Stimulated activated CD4-positive, alpha-beta T cell treated with anti-CD3 and anti-CD28 coated beads, Interleukin-15, amount 100 ng/mL, for 1 hour (primary cell): ENCODE measurements at places on chromosomes 2 and 18.

DNA sequence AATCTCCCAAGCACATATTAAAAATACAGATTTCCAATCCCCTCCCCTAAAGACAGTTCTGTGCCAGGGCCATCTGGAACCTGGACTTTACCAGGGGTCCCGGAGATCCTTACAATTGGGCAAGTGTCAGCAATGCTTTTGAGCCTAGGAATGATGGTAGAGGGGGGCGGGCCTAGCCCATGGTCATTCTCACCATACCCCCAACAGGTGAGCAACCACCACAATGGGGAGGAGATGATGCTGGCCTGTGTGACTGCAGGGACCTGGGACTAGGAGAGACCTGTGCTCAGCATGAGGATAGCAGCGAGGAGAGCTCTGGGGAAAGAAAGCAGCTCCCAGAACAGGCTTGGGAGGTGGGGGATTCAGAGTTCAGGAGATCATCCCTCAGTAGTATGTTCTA lies 13.9 kb upstream of the ASAP2 start:
- DNase-seq, result no peak

DNA sequence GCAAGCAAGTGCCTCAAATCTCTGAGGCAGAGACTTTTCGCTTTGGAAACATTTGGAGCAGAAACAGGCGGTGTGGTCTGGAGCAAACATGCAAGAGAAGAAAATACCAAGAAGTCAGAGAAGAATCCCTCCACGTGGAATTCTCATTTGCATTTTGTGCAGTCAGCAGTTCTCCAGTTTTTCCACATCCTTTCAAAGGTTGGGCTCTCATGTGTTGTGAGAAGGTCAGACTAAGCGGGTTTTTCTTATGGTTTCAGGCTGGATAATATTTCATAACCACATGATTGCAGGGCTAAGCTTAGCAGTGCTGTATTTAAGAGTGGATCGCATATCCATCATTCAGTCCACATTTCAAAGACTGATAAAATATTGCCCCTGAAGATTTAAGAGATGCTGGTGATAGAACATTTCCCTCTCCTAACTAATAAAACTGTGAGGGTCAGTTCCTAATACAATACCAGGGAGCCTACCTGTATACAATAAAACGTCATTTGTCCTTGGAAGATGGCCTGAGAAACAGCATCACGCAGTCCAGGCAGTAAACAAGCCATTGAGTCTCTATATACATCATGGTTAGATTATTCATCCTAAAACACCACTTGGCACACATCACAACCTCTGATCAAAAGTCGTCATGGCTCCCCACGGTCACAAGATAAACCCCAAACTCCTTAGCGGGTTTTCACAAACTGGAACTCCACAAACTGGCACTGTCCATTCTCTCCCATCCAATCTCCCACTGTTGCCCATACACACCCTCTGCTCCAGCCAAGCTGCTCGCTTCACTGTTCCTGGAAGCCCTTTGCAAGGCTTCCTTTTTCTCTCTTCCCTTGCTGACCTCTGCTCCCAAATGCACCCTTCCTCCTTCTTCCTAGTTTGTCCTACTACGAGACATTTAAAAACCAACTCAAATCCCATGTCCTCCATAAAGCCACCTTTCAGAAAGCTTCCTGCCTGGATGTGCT lies 31.5 kb downstream of the ANKRD44 start:
- no peak for DNase-seq

DNA sequence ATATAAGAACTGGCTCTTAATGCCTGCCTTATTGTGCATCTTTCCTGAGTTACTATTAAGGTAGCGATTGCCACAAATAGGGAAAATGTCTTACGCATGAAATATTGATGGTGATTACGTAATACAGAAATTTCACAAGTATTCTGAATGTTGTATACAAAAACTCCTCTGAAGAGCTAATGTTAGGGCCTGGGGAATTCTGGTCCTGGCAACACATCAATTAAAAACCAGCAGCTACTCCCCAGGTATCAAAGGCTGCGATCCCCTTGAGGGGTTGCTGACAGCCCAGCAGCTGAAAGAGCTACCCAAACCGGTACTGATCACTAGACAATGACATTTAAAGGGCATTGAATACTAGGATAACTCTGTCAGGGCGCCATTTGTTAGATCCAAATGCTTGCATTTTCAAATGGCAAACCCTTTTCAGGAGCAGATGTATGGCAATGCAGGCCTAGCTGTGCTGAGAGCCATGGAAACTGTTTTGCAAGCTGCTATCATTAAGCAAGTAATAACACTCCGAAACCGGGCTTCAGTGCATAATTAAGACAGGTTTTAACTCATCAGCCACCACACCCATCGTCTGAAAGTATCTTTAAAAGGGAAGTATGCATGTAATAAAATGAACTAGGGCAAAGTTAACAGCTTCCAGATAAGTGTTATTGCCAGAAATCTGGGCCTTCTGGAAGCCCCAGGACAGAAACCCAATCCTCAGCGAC lies 78.4 kb downstream of the CLHC1 start:
- no peak for DNase-seq

- DNase-seq, result no peak
Observed at GRCh38 chr18:71939483-71939882, 604.7 kb downstream of the CBLN2 start.

DNA sequence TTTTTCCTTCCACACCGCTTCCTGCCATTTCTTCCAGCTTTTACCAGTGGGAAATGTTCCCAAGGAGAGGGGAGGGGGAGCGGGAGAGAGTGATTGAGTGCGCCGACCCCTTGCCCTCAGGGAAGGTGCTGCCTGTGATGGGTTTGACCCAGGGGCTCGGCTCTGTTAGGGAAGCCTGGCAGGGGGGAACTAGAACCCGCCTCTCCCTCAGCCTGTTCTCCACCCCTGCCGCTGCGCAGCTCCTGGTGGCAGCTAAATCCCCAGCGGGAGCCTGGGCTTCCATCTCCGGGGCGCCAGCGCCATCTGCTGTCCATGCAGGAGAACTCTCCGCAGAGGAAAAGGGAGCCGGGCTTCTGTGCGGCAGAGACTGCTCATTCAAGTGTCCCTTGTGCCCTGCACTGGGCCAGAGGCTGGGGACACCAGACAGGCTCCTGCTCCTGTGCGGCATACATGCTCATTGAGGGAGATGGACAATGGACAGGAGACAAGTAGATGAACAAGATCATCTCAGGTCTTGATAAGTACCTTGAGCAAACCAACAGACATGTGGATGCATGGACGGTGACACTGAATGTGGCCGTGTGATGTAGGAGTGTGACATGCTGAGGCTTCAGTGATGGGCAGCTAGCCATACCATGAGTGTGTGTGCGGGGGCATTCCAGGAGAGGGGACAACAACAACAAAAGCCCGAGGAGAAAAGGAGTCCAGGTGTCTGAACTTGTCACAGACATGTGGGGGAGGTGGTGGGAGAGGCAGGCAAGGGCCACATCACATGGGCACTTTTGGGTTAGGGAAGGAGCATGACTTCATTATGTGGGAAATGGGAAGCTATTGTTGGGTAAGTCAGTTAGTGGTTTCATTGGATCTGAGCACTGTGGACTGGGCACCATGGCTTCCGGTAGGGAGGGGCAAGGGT lies 13.3 kb downstream of the CHPF start:
- DNase-seq, result peak; percentile 79

DNA sequence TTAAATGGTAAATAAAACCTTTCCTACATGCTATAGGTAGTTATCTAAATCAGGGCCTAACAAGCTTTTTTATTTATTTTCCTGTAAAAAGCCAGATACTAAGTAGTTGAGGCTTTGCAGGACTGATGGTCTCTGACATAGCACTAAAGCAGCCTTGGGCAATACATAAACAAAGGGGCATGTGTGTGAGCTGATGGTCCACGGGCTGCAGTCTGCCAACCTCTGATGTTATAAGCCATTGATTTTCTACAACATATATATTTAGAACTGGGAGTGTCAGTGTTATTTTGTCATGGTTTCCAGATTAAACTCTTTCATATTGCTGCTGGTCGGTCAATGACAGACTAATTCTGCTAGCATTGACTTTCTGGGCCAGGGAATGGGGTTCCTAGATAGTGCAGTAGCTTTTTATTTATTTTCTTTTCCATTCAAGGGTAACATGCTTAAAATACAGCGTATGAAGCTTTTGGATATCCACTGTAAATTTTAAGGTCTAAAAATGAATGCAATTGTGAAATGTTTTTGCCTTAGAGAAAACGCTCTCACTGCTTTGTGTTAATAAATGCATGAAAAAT lies 134.0 kb downstream of the NEDD4L start:
- DNase-seq, result no peak

GRCh38 chr2:190418727-190419126 lies 10.6 kb downstream of the MFSD6 start:
- DNase-seq, result no peak

DNA sequence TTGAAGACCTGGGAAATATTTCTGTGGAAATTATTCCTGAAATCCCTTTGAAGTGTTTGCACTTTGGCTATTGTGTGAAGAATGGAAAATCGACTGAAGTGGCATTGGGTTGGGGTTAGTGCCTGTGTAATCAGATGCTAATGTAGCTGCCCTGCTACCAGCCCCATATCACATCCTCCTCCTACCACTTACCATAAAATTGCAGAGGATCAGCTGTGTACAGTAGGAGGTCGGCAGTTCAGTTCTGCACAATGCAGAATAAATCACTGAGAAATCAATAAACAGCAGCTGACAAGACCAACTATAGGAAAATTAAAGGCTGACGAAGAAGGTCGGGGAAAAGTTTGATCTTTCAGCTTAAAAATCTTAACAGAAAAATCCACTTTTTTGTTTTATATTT lies 440.9 kb downstream of the PTPRM start:
- no peak for DNase-seq

DNA sequence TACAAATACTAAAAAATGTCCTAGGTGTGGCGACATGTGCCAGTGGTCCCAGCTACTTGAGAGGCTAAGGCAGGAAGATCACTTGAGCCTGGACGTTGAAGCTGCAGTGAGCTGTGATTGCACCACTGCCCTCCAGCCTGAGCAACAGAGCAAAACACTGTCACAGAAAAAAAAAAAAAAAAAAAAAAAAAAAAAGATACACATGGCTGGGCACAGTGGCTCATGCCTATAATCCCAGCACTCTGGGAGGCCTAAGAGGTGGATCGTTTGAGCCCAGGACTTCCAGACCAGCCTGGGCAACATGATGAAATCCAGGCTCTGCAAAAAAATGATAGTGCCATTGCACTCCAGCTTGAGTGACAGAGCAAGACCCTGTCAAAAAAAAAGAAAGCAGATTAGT lies 13.7 kb downstream of the KANSL1L start:
- DNase-seq, result no peak

DNA sequence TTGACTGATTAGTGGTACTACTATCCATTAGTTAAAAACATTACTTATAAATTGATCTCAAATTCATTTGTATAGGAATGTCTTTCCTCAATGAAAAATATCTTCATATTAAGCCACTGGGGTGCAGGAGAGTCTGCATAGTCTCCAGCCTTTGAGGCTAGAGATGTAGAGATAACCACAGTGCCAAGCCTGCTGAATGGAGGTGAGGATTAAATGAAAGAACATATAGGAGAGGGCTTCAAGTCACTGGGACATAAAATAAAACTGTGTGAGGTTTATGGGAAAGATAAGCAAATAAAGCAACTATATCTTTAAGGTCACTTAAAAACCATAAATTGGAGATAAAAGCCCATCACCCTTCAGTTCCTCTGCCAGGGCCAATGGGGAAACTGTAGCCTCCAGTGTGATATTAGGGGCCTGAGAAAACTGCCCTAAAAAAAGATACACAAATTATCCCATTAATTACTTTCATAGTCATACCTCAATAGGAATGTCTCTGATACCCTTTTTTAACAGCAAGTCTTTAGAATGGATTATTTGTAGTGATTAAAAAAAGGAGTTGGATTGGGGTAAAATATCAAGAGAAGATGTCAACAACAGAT lies 27.6 kb downstream of the GALNT3 start:
- no peak for DNase-seq

- no peak for DNase-seq
Observed at GRCh38 chr2:216402751-216403150, 9.5 kb upstream of the SMARCAL1 start.

GRCh38 chr18:69858897-69859296 lies 88.8 kb downstream of the CD226 start:
- DNase-seq, result no peak

DNA sequence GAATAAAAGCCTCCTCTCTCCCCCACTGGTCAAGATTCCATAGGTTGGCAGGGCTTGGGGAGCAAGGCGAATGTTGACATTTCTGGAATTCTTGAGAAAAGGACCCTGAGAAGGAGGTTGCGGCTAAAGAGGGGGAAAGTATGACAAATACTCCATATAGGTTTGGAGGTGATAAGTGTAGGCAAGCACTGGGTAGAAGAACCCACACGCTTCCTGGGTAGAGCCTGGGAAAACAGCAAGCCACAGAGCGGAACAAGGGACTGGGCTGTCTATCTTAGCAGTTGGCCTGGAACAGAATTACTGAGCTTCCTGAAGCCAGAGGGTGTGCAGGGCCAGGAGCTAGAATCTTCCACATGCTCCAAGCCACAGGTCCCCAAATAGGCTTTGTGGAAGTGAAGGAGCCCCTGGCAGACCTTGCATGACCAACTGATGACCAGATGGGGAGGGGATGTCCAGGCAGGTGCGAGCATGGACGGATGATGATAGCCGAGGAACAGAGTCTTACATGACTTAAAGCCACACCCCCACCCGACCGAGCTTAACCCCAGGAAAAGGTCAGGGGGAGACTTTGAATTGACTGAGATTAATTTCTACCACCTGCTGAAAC lies 9.9 kb downstream of the PRKAG3 start:
- DNase-seq, result no peak

GRCh38 chr2:136441979-136442714 lies 323.2 kb upstream of the THSD7B start:
- DNase-seq, result no peak

DNA sequence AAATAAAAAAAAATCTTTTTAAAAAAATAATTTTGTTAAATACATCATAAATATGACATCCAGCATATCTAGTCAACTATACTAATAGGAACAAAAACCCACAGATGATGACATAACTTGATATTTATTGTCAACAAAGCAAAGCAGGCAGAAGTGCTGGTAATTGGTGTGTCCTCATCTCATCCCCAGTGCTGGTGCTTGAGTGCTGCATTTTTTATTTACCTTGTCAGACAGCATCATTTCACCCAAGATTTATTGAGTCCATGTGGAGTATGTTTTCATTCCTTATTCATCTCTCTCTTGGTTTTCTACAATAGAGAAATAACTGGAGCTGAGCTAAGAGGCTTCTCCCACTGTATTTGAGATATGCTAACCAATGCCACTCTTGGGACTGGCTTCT lies 191.6 kb upstream of the SLC14A2 start:
- DNase-seq, result no peak

DNA sequence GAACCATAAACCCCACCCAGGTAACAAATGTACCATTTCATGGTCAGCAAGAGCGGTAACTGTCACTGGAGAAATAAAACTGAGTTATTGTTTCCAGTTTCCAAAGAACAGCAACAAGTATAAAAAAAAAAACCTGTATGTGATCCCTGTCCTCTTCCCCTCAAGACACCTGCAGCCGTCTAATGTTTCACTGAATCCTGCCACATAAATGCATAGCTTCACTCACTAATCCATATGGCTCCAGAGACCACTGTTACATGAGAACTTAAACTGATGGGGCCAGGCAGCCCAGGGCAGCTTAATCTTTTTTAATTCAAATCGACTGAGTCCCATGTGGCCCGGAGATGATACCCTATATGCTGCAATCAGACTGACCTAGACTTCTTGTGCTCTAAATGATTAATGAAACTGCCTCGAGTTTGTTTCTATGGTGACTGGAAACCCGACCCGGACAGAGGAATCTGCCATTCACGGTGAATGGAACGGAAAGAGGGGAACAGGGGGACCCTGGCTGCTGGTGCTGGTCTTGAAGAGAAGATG lies 60.9 kb upstream of the SIX2 start:
- no peak for DNase-seq

- DNase-seq, result no peak
Observed at GRCh38 chr2:4882421-4882820, 809.8 kb upstream of the SOX11 start.
